Frontal cortex (tissue), 4 donors: ENCODE measurements at places on chromosomes 5 and 9. TPM values are rescaled to one million over a fixed set of nuclear protein-coding genes. Genes with fewer than 3 reads are reported as not detected.

DNA sequence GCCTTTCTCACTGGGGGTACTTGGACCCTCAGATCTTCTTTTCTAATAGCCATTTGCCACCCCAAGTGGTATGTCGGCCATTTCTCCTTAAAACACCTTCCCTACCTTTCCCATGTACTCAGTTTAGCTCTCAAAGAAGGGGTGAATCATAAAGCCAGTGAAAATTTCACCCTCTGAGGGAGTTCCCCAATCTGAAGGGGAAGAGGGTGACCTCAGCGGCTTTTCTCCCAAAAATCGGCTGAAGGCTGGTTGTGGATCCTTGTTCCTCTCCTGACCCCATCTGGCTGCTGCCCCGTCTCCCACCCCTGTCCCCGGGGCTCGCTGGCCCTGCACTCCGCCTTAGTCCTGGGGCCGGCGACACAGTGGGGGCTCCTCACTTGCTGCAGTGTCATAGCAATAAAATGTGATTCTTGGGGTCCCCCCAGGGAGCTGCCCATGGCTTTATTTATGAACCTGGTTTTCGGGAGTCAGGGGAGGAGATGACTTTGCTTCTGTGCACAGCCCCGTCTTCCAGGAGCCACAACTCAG, 17.3 kb upstream of the LTC4S start:
- no peak for DNase-seq

DNA sequence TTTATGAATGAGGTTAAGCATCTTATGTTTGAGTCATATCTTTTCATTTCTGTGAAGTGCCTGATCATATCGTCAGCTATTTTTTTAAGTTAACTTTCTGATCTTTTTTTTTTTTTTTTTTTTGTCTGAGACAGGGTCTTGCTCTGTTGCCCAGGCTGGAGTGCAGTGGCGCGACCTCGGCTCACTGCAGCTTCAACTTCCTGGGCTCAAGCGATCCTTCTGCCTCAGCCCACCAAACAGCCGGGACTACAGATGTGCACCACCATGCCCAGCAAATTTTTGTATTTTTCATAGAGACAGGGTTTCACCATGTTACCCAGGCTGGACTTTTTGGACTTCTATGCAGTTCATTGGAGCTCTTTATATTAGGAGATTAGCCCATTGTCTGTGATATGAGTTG, 140.7 kb downstream of the PRKACG start:
- DNase-seq: no peak

- DNase-seq: no peak
These were observed 88.5 kb downstream of the SNX24 start for GRCh38 chr5:122933956-122934355.

DNA sequence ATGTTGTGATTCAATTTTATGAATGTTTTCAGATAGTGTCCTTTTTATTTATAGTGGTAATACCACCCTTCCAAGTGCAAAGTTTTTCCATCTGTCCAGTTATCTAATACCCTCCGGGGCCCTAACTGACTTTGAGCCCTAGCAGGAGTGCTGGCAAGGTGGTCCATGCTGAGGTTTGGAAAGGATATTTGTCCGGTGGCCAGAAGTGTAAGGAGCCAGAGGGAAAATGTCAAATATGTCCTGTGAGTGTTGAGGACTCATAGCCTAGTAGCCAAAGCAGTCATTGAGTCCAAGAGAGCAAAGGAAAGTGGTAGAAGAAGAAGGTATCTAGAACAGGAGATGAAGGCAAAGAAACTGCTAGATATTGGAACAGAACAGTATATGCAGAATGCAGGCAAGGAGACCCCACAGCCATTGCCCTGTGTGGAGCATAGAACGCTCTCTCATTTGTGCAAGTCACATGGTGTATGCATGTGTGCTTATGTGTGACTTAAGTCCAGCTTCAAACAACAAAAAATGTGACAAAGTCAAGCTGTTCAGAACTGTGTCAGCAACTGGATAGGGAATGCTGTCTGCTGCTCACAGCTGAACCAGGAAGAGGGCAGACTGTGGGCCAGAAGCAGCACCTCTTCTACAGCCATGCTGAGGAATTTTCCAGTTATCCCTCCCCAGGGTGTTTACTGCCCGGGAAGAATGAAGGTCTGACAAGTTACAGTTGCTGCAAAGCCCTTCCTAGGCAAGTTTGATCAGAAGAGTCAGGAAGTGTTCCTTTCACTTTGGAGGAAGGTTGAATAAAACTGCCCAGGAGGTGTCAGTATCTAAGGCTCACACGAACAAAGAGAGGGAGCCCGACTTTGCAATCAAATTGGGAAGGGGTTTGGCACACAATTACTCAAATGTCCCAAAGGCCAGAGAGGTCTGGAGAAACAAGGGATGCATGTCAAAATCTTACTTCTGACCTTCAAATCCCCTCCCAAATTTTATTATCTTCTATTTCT, 463.3 kb upstream of the DMAC1 start:
- DNase-seq: no peak

- no peak for DNase-seq
These were observed 22.1 kb upstream of the IL13 start for GRCh38 chr5:132635873-132636272.

Gene HAVCR1
- 0.82 TPM for total RNA-seq
